A549 treated with Hydrocortisone at 1 μM for 4 hours (cell line): ENCODE measurements at places on chromosomes 4 and X. TPM values are rescaled to one million over a fixed set of nuclear protein-coding genes. Genes with fewer than 3 reads are reported as not detected.

FAM47A gene
- total RNA-seq, result not detected in 5 replicates

CTSO gene
- total RNA-seq, result 0.89 to 1.3 TPM (median 1.0 TPM) in 5 replicates

FAM53A gene
- 0.82 to 1.7 TPM (median 1.1 TPM) in 5 replicates for total RNA-seq

BMX gene
- 0.03 TPM in 1 of 5 replicates, not detected in the others for total RNA-seq

NPY2R gene
- not detected in 5 replicates for total RNA-seq

KIAA1210 gene
- 0.01 to 0.02 TPM in 2 of 5 replicates, not detected in the others for total RNA-seq

NRK gene
- not detected in 5 replicates for total RNA-seq

PDE6B gene
- total RNA-seq, result not detected in 5 replicates

FHIP1A gene
- total RNA-seq, result 0.05 to 0.64 TPM (median 0.17 TPM) in 5 replicates

GABRE gene
- 16.1 to 20.9 TPM (median 17.7 TPM) in 5 replicates for total RNA-seq

AFM gene
- total RNA-seq, result not detected in 5 replicates

ERAS gene
- total RNA-seq, result 0.07 to 0.10 TPM in 2 of 5 replicates, not detected in the others

PDLIM3 gene
- total RNA-seq, result 0.10 to 0.54 TPM (median 0.24 TPM) in 5 replicates

FGB gene
- total RNA-seq, result 15.4 to 24.5 TPM (median 19.2 TPM) in 5 replicates

RNF150 gene
- total RNA-seq, result 0.25 to 0.38 TPM (median 0.32 TPM) in 5 replicates

VGLL1 gene
- not detected in 5 replicates for total RNA-seq

FGD1 gene
- total RNA-seq, result 5.3 to 7.0 TPM (median 6.5 TPM) in 5 replicates

GPR119 gene
- total RNA-seq, result not detected in 5 replicates

PABPC5 gene
- 0.03 TPM in 1 of 5 replicates, not detected in the others for total RNA-seq

TLR10 gene
- 0.03 TPM in 2 of 5 replicates, not detected in the others for total RNA-seq

PAGE5 gene
- total RNA-seq, result not detected in 5 replicates

SLC16A2 gene
- 17.8 to 25.1 TPM (median 19.9 TPM) in 5 replicates for total RNA-seq

PLK4 gene
- 13.2 to 17.2 TPM (median 14.6 TPM) in 5 replicates for total RNA-seq

CHST7 gene
- 25.0 to 49.0 TPM (median 38.9 TPM) in 5 replicates for total RNA-seq

PPEF2 gene
- not detected in 5 replicates for total RNA-seq

AADAT gene
- 7.4 to 8.7 TPM (median 8.4 TPM) in 5 replicates for total RNA-seq

SLC49A3 gene
- total RNA-seq, result 0.09 to 0.31 TPM (median 0.20 TPM) in 5 replicates

PDCL2 gene
- total RNA-seq, result not detected in 5 replicates

ADRA2C gene
- 6.8 to 10.8 TPM (median 9.7 TPM) in 5 replicates for total RNA-seq

HPRT1 gene
- 97.2 to 139 TPM (median 106 TPM) in 5 replicates for total RNA-seq

SYTL5 gene
- 0.27 to 0.35 TPM (median 0.32 TPM) in 5 replicates for total RNA-seq

CD38 gene
- 11.0 to 15.4 TPM (median 13.4 TPM) in 5 replicates for total RNA-seq

NDST3 gene
- not detected in 5 replicates for total RNA-seq

DUX4 gene
- total RNA-seq, result not detected in 5 replicates

PAGE1 gene
- total RNA-seq, result 0.29 TPM in 1 of 5 replicates, not detected in the others

UGT2B11 gene
- 0.09 to 0.17 TPM (median 0.10 TPM) in 5 replicates for total RNA-seq
